ENCODE measurements at places on chromosomes 5 and 9. TPM values are rescaled to one million over a fixed set of nuclear protein-coding genes. Genes with fewer than 3 reads are reported as not detected.

Gene THBS4
- 51.4 TPM for total RNA-seq

Gene CLTA
- 60.4 TPM for total RNA-seq

DNA sequence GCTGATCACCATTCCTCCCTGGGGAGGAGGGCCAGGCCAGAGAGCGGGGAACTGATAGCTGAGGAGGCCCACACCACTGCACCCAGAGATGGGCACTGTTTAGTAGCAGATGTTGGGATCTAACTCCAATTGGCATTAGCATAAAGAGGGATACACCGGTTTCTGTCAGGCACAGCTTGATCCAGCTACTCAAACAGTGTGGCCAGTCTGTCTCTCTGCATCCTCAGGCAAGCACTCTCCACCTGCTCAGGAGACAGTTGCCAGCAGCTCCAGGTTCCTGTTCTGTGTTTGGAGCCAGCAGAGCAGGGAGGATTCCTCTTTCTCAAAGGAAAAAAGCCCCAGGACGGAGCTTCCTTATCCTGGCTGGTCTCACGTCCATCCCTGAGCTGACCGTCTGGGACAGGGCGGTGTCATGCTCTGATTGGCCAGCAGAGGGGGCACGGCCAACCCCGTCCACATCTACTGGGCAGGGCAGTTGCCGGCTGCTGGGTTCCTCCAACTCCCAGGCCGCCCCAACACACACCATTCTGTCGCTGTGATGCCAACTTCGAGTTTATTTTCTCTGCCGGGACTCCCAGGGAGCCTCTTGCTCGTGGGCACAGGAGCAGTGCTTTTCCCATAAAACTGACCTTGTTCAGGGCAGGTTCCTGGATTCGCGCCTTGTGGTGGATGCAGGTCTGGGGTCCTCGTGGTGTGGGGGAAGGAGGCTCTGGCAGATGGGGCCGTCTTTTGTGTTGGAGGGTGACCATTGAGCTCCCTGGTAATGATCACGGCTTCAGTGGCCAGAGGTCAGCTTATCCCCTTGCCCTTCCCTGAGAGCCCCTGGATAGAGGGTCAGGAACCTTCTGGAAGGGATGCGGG lies 47.9 kb downstream of the COL5A1 start:
- DNase-seq: peak; percentile 70

DNA sequence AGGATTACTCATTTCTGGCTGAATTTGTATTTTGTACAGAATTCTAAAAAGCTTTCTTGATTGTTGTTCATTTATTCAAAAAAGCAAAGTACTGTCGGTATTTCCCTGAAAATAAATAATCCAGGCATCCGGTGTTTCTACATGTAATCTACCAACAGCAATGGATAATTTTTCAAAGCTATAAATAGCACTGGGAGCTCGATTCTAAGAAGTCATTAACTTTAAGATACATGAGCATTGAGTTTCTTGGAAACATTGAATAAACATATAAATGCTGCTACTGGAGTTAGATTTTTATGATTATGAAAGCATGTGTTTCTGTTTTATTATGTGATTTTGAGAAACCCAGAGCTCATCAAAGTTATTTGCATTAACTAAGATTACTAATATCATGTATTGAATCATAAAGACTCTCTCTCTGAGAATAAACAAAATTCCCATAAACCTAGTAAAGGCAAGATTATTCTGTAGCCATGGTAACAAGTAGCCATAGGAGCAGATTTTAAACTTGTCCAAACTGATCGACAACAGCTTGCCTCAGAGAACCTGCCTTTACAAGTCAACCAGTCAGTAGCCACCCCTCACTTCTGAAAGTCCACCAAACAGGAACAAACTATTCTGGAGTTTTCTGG lies 197.0 kb downstream of the DRD1 start:
- no peak for DNase-seq

DNA sequence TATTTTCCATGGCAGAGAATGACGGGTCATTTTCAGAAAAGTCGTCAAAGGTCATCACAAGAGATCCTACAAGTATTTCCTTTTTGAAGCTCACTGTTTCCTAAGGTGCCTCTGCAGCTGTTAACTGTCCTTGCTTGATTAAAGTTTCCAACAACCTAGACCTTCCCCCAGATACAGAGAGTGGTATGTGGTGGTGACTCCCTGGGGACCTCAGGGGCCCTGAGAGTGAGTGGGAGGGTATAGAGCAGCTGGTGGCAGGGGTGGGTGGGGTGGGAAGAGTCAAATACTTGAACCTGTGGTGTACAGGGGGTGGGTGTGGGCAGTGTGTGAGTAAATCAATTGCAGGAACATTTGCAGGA lies 1.6 kb upstream of the CD72 start:
- no peak for DNase-seq

DNA sequence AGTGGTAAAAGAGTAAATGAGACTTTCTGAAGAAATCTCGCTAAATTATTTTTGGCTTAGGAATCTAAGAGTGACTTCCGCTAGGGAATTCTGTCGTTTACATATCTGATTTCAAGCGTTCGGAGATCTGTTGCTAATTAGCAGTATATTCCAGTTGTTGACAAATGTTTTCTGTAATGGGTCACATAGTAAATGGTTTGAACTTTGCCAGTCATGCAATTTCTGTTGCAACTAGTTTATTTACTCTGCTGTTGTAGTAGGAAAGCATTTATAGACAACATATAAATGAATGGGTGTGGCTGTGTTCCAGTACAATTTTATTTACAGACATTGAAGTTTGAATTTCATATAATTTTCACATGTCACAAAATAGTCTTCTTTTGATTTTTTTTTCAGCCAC lies 57.4 kb upstream of the JAK2 start:
- DNase-seq: no peak
